ENCODE measurements at places on chromosomes 7 and 10.
A peak's percentile ranks its signal among the peaks of the same experiment; 100 is the strongest.

- no peak for DNase-seq
Measured at GRCh38 chr10:50651808-50652207, 28.1 kb upstream of the SGMS1 start.

GRCh38 chr7:52450816-52451215 lies 584.6 kb upstream of the POM121L12 start:
- DNase-seq, result no peak

DNA sequence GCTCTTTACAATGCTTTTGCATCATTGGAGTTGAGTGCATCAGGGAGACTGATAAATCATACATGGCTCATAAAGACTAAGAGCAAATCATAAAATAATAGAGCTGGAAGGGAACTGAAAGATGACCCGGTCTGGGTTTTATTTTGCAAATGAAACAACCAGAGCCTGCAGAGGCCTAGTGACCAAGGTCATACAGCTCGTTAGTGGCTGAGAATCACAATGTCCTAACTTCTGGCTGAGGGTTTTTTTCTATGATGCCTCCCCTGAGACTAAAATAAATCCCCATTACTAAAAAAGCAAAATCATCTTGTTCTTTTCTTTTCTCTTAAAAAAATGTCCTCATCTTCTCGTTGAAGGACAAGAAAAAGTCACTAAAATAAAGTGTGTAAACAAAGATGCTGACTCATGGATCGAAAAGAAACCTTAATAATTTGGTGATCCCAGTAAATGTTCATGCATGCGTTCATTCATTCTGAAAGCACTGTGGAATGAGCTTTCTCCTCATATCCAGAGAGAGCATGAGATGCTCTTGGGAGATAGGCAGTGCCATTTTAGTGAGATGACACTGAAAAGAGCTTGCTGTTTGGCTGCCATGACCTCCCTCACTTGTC lies 107.8 kb upstream of the PHYHIPL start:
- no peak for DNase-seq

GRCh38 chr7:23469961-23470250 lies 385 bp downstream of the IGF2BP3 start:
- no peak for DNase-seq

- DNase-seq, result peak; percentile 33
Measured at GRCh38 chr10:101287997-101288635, 58.9 kb upstream of the LBX1 start.

- no peak for DNase-seq
Measured at GRCh38 chr10:8103543-8103942, 49.1 kb downstream of the GATA3 start.

GRCh38 chr7:8560501-8560900 lies 127.1 kb downstream of the NXPH1 start:
- no peak for DNase-seq

DNA sequence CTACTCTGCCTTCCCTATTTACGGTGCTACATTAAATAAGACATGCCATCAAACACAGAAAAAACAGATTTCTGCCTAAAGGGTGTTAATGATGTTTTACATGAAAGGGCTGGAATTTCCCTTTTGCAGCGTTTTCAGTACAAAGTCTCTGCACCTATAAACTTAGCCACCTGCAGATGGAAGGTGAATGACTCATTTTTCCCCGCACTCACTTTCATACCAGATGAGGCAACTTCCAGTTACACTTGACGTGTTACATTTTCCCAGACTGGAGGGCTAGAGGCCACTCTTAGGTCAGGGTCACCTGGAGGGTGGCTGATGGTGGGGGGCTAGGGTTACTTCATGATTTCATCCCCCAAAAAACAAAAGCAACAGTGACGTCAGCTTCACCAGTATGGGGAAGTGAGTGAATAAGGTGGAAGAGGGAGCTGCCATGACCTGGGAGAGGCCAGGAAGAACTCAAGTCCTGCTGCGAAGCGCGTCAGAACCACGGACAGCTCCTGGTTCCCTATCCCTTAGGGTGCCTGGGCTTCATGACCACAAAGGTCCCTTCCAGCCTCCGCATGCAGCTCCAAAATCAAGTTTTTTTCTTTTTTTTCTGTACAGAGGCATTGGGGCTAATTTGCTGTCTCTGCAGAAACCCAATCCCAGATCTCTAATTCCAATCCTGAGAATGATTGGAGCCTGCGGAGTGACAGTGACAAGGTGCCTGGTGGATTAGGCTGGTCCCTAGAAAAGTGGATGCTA lies 94.0 kb downstream of the ADARB2 start:
- no peak for DNase-seq

- no peak for DNase-seq
Measured at GRCh38 chr7:142353147-142354060, 95.5 kb upstream of the PRSS58 start.

DNA sequence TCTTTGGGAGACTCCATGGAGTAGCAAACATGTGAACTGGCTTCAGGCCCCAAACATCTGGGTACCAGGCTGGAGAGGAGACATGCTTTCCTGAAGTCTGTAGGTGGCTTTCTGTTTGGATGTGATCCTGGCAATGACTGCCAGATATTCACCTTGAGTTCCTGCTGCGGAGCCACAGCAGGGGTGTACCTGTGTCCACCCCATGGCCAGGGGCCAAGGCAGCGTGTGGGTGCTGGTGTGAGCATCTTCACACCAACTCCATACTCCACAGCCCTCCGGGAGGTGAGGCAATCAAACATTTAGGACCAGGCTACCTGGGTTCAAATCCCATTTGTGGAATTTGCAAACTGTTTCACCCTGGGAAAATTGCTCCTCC lies 113.0 kb downstream of the ADCY1 start:
- no peak for DNase-seq

- no peak for DNase-seq
Measured at GRCh38 chr7:75962607-75963380, 31.6 kb downstream of the TMEM120A start.

- DNase-seq, result no peak
Measured at GRCh38 chr7:80105701-80106408, 28.8 kb upstream of the GNAI1 start.

- no peak for DNase-seq
Measured at GRCh38 chr7:20412032-20412431, 81.3 kb downstream of the ITGB8 start.

- DNase-seq, result no peak
Measured at GRCh38 chr7:49119706-49120105, 195.4 kb downstream of the CDC14C start.

DNA sequence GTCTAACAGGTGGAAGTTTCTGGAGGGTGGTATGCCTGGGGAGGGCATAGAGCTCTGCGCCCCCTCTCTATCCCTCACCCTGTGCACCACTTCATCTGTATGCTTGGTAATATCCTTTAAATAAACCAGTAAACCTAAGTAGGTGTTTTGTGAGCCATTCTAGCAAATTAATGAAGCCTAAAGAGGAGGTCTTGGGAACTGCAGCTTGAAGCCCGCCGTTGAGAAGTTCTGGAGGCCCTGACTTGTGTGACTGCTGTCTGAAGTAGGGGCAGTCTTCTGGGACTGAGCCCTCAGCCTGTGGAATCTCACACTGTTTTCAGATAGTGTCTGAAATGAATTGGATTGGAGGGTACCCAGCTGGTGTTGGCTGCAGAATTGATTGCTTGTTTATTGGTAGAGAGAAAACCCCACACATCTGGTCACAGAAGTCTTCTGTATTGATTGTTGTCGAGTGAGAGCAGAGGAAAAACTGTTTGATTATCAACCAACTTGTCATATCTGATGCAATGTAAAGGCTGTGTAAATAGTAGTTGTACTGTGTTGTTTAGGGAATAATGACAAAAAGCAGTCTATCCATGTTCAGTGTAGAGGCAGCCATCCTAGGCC lies 4.7 kb downstream of the CRCP start:
- no peak for DNase-seq

GRCh38 chr10:119316729-119317097 lies 109.3 kb downstream of the GRK5 start:
- no peak for DNase-seq

DNA sequence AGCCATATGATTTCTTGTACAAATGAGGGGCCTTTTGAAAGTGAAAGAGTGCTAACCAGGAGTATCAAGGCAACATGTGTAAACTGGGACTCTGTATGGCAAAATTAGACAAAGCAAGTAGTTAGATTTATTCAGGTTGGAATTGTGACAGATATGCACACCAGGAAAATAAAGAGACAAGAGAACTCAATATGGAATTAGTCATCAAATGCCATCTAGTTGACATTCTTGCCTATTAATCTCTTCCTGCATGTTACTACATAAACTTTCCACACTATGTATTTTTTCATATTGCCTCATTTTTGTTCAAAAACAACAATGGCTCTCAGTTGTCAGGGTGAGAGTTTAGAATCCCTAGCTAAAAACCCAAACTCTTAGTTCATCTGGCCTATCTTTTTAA lies 799.0 kb downstream of the NRG3 start:
- no peak for DNase-seq

GRCh38 chr7:102284399-102284798 lies 2.3 kb upstream of the SH2B2 start:
- DNase-seq, result no peak

DNA sequence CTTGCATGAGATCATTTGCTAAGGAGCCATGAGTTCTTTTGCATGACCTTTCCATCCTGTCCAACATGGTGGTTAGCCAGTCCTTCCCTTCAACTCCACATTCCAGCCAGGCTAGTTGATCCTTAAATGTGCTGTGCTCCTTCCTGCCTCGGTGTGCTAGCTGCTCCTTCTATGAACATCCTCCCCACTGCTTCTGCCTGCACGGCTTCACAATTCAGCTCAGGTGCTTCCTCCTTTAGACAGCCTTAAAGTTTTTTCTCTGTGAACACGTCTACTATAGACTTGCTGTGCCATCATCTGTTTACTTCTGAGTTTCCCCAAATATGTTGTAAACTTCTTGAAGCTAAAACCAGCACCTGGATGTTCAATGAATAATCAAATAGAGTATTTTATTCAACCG lies 95.5 kb downstream of the OTUD1 start:
- DNase-seq, result no peak

- no peak for DNase-seq
Measured at GRCh38 chr7:1924258-1924817, 254.3 kb downstream of the ELFN1 start.

DNA sequence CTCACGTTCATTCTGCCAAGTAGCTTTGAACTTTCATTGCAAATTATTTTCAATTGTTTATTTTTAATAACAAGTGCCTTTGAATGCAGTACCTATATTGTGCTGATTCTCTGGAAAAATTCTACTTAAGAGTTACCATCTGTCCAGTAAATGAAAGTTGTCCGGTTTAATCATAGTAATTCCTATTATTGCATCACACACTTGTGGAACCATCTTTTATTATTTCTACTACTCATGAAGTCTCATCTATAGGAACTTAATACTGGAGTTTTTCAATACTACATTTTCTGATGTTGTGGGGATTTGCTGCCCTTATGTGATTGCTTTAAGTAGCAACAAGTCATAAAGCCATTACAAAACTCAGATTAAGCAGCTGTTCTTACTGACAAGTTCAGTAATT lies 16.5 kb upstream of the SKAP2 start:
- DNase-seq, result no peak

DNA sequence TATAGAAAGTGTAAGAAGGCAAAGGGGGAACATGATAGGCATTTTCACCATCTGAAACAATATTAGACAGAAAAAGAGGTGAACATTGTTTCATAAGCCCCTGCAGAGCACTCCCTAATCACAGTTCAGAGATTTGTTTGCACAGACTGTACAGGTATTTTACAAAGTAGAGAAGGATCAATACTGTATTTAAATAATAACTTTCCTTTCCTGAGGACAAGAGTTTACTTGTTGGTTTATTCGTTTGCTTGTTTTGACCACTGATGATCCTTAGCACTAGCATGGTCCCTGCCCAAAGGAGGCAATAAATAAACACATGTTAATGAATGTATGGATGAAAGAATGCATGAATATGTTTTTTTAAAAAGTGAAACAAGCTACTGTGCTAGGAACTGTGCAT lies 690.1 kb upstream of the COBL start:
- DNase-seq, result no peak

DNA sequence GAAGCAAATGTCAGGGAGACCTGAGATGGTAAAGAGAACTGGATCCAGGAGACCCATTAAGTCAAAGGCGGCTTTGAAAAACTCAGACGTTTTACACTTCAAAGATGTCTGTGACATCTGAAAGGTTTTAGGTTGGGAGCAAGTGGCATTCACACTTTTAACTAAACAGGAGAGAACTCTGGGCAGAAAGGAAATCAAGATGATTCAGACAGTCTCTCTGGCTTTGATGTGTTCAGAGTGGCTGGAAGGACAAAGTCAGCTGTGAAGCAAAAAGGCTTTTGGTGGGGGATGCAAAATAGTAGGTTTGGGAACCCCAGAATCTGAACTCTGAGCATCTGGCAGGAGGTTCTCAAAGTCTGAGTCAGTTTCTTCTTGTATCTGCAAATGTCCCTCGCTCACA lies 66.6 kb downstream of the PRKCQ start:
- no peak for DNase-seq

DNA sequence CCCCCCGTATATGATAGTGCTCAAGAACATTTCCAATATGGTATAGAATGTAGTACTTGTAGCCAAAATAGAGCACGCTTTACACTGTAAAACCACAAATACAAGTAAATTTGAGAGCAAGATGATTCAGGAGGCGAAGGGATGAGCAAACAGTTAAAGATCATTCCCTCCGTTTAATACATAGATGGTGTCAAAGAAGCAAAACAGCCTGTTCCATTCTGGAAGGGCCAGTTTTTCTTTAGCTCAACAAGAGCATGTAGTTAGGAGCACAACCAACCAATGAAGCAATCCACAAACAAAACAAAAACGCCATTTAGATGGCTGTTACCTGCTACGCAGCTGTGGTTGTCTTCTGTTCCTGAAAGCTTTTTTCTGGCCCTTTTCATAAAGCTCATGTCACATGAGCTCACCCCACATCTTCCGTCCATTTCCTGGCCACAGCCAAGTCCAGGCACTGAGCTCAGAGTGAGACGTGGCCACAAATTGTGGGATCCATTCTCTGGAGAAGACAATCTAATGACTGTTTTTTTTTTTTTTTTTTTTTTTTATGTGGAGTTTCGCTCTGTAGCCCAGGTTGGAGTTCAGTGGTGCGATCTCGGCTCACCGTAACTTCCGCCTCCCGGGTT lies 185.6 kb downstream of the FANK1 start:
- no peak for DNase-seq

GRCh38 chr7:156019308-156019707 lies 207.0 kb upstream of the SHH start:
- no peak for DNase-seq

GRCh38 chr7:42091461-42092291 lies 145.3 kb downstream of the GLI3 start:
- DNase-seq, result no peak

DNA sequence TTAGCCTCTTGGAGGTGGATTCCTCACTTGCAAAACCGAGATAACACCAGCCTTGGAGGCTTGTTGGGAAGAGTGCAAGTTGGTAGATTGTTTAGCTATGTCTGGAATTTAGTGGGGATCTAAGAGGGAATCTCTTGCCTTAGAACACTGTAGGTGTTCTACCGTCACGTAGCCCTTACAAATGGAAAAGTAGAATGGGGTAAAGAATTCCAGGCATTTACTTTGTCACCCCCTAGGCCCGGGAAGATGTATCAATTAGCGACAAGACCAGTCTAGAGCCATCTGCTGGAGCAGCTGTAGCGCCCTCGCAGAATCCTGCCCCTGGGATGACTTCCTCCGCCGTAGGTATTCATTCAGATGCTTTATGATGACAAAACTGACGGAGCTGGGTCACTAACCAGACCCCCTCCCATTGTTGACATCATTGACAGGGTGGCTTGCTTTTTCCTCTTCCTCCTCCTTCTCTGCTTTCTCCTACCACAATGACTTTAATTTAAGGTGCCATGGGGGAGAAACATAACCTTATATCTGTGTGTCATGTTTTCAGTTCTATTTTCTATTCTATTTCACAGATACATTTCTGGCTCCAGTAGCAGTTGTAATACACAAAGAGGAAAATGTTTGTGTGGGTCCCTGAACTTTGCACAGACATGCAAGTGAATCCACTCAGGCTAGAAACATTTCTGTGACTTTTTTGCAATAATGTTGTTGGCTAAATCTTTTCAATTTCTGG lies 262.6 kb upstream of the LYZL1 start:
- DNase-seq, result no peak

All from NCI-H1105 (cell line).